BJ (cell line): ENCODE measurements at places on chromosomes 16 and 17. TPM values are rescaled to one million over a fixed set of nuclear protein-coding genes. Genes with fewer than 3 reads are reported as not detected.

- DNase-seq = no peak
Observed at GRCh38 chr17:46984341-46984740, 5.3 kb upstream of the RPRML start.

The HYDIN gene
- polyA plus RNA-seq = 0.47 and 0.65 TPM in 2 replicates

DNA sequence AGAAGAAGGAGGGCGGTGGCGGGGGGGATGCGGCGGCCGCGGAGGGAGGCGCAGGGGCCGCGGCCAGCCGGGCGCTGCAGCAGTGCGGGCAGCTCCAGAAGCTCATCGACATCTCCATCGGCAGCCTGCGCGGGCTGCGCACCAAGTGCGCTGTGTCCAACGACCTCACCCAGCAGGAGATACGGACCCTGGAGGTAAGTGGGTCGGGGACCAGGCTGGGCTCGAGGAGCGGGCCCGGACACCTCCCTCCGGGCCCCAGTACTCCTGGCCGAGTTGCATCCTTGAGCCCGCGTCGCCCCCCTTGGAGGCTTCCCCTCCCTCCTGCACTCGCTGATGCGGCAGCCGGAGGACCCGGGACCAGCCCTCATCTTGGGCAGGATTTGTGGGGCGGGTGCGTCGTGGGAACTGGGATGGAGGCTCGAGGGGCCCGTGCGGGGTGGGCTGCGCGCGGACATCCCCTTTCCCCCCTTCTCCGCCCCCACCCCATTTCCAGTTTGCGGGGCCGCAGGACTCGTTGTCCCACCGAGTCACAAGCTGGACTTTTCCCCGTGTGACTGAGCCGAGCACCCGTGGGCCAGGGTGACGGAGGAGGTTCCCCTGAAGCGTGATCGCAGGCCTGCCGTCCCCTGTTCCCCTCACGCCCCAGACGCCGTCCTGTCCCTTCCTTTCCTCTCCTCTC is 572 bp downstream of the KSR1 start:
- no peak for DNase-seq

The PRSS22 gene
- not detected in 2 replicates for polyA plus RNA-seq

GRCh38 chr17:32517982-32518381 is 31.2 kb downstream of the CDK5R1 start:
- no peak for DNase-seq

DNA sequence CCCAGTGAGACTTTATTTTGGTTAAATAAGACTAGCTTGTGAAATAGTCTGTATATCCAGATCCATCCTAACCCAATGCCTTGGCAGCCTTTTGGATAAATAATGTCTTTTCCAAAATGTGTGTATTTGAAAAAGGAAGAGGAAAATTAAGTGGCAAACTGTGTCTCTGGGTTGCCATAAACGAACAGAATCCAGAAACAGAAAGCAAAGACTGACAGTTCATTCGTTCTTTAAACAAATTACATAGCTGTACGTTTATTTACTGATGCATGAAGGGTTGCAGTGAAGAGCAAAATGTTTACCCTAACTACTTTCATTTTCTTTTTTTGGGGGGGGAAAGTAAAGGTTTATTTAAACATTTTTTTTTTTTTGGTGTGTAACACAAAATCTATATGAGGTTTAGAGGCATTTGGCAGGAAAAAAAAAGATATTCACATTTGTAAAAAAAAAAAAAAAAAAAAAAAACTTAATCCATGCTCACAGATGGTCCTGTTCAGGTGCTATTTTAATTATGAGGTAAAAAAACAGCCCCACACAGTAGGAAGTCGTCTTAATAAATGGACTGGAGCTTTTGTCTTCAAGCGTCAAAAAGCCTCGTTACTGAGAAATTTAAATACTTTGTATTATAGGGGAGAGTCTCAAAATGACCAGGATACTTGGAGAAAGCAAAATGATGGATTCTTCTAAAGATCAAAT is 245.9 kb downstream of the FTO start:
- DNase-seq = no peak

The C1QTNF8 gene
- not detected in 2 replicates for polyA plus RNA-seq

The GCGR gene
- polyA plus RNA-seq = not detected in 2 replicates

The RAC3 gene
- polyA plus RNA-seq = 7.5 and 11.5 TPM in 2 replicates

The DNASE1L2 gene
- 0.33 and 0.38 TPM in 2 replicates for polyA plus RNA-seq

The ITGB4 gene
- polyA plus RNA-seq = 2.1 and 2.3 TPM in 2 replicates

GRCh38 chr17:29383686-29384085 is 6.5 kb upstream of the TAOK1 start:
- DNase-seq = no peak

DNA sequence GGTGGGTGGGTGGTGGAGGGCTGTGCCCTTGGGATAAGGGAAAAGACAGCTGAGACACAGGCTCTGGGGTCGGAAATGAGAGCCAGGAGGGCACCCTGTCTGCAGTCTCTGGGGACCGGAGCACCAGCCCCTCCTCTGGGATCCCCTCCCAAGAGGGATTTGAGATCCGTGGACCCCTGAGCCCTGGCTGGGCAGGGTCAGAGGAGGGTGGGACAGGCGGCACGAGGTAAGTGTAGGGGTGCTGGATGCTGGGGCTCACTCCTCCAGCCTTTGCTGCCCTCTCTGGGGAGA is 425 bp downstream of the SGSH start:
- no peak for DNase-seq

- DNase-seq = no peak
Observed at GRCh38 chr16:53864819-53865493, 161.0 kb downstream of the FTO start.

The CA4 gene
- polyA plus RNA-seq = not detected in 2 replicates

GRCh38 chr16:70634861-70635260 is 11.5 kb upstream of the IL34 start:
- no peak for DNase-seq

DNA sequence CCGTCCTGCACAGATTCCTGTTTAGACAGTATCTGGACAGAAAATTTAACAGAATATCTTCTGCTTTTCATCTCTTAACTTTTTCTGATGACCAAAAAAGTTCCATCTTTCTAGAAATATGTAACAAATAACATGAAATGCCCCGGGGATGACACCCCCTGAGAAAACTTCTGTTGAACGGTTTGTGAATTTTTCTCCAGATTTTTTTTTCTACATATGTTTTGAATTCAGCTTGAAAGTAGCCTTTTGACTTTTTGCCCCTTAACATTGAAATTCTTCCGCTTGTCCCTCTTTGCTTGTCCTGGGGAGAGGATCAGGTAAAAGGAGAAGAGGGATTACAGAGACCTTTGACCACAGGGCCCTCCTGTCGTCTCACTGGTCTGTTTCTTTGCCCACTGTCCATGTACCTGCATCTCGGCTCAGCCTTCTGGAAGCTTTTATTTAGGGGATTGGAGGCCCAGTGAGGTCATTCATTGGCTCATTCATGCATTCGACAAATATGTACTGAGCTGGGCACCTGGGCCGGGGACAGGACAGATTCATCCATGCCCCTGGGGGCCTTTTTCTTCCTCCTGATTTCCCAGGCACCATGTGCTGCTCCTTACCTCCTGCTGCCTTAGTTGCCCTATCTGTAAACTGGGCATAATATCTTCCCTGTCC is 19.6 kb upstream of the CPNE2 start:
- DNase-seq = no peak
